ENCODE measurements at places on chromosomes 12 and 14. TPM values are rescaled to one million over a fixed set of nuclear protein-coding genes. Genes with fewer than 3 reads are reported as not detected.

- no peaks in the 10 kb centered on the region for H3K27me3 ChIP-seq
- H3K27ac ChIP-seq = no peak overlapping the region
- no peak for DNase-seq
- peaks cover 6% of the 10 kb centered on the region for H3K4me1 ChIP-seq
- H3K36me3 ChIP-seq = no peaks in the 10 kb centered on the region
Measured at GRCh38 chr14:99177046-99177655, 94.8 kb downstream of the BCL11B start.

GRCh38 chr14:82112210-82112839 is 578.7 kb upstream of the SEL1L start:
- H3K4me1 ChIP-seq = no peaks in the 10 kb centered on the region
- H3K27ac ChIP-seq = no peak overlapping the region
- no peak overlapping the region for H3K4me3 ChIP-seq
- no peak for DNase-seq
- no peaks in the 10 kb centered on the region for H3K36me3 ChIP-seq

GRCh38 chr12:82517027-82517426 is 158.7 kb downstream of the METTL25 start:
- no peak for DNase-seq
- no peaks in the 10 kb centered on the region for H3K4me1 ChIP-seq
- no peaks in the 10 kb centered on the region for H3K36me3 ChIP-seq
- no peak overlapping the region for H3K4me3 ChIP-seq
- no peaks in the 10 kb centered on the region for H3K27me3 ChIP-seq
- no peak overlapping the region for H3K27ac ChIP-seq

DNA sequence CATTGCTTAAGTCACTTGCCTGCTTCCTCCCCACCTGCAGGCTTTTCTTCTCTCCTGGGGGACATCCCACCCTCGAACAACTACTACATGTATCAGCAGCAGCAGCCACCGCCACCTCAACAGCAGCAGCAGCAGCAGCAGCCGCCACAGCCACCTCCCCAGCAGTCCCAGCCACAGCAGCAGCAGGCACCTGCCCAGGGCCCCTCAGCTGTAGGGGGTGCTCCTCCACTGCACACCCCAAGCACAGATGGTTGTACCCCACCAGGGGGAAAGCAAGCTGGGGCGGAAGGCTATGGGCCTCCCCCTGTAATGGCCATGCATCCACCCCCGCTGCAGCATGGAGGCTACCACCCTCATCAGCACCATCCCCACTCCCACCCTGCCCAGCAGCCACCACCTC is 15.3 kb downstream of the FOXJ2 start:
- H3K27me3 ChIP-seq = no peaks in the 10 kb centered on the region
- DNase-seq = no peak
- no peak overlapping the region for H3K27ac ChIP-seq
- H3K4me1 ChIP-seq = no peaks in the 10 kb centered on the region
- no peaks in the 10 kb centered on the region for H3K36me3 ChIP-seq

The GARIN6 gene
- total RNA-seq = 53.2 TPM

All from testis (tissue), 5 donors.